ENCODE measurements at places on chromosomes 7 and 10. TPM values are rescaled to one million over a fixed set of nuclear protein-coding genes. Genes with fewer than 3 reads are reported as not detected.

- DNase-seq: no peak
Observed at GRCh38 chr7:130960208-130960988, 226.4 kb upstream of the KLF14 start.

DNA sequence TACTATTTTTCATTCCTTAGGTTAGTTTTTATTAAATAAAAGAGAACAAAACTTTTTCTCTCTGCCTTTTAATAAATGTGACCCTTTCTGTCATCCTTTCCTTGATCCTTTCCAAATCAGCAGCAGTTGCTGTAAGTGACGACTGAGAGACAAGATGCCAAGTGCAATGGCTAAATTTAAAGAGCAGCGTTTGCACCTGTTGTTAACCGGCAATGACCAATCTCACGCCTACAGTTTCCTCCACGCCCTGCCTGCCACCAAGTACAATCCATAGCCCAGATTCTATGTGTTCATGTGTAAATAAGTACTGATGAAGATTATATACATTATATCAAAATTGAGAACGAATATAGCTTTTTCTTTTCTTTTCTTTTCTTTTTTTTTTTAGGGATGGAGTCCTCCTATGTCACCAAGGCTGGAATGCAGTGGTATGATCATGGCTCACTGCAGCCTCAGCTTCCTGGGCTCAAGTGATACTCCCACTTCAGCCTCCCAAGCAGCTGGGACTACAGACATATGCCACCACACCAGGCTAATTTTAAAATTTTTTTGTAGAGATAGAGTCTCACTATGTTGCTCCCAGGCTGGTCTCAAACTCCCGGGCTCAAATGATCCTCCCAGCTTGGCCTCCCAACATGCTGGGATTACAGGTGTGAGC lies 6.5 kb upstream of the MCU start:
- DNase-seq: no peak

DNA sequence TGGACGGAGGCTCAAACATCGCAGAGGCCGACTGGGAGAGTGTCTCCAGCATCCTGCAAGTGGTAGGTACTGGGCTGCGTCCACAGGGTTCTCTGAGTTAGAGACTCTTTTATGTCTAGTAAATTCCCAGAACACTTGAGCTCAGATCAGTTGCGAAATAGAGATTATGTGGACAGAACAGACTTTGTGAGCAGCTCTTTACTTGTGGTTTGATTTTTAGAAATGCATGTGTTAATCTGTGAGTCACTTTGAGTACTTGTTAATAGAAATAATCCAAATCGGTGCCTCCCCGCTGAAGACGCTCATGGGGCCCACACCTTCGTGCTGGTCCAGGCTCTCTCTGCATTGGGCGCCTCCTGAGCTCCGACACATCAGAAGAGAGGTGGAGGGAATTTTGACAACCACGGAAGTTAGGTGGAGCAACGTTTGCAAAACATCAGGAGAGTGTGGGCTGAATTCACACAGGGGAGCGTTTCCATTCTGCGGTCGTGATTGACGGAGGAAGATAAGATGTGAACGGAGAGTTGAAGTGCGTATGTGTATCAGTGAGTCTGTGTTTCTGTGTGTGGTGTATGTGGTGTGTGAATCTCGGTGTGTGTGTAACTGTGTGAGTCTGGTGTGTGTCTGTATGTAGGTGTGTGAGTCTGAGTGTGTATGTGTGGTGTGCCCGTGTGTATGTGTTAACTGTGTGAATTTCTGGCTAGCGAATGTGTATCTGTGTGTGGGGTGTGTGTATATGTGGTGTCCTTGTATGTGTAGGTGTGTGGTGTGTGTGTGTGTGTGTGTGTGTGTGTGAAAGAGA lies 32.1 kb downstream of the PFKP start:
- DNase-seq: no peak

DNA sequence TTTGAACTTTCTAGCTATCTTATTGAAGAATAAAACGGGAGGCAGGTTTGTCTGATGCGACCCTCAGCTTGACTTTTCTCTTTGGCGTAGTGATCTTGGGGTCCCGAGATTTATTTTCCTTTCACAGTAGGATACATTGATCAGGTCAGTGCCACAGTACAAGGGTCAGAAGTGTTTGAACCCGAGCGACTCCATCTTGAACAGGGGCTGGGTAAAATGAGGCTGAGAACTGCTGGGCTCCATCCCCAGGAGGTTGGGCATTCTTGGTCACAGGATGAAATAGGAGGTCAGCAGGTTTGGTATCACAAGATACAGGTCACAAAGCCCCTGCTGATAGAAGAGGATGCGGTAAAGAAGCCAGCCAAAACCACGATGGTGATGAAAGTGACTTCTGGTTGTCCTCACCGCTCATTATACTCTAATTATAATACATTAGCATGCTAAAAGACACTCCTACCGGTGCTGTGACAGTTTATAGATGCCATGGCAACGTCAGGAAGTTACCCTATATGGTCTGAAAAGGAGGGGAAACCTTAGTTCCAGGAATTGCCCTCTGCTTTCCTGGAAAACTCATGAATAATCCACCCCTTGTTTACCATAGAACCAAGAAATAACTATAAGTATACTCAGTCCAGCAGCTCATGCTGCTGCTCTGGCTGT lies 3.0 kb upstream of the TECPR1 start:
- no peak for DNase-seq

GRCh38 chr10:33041783-33042437 lies 83.9 kb upstream of the ITGB1 start:
- DNase-seq: no peak

- DNase-seq: no peak
Observed at GRCh38 chr7:158782761-158783401, 46.4 kb downstream of the ESYT2 start.

- no peak for DNase-seq
Observed at GRCh38 chr7:75663302-75663907, 75.3 kb downstream of the HIP1 start.

GRCh38 chr7:98120559-98120958 lies 13.9 kb downstream of the LMTK2 start:
- DNase-seq: no peak

DNA sequence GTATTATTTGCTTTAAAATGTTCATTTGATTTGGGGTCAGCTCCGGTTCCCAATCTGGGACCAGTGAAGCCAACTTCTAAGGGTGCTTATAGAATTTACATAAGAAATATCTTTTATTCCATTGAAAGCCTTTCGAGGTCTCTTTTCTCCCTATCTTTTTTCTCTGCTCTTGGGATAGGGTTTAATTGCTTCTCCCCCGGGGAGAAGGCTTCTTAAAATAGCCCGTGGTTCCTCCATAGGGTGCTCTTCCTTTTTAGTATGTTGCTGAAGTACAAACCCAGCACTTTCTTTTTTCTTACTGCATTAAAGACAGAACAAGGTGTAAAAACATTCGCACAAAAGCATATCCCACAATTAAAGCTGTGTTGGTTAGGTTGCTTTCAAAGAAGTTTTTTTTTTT lies 107.5 kb downstream of the POU6F2 start:
- no peak for DNase-seq

DNA sequence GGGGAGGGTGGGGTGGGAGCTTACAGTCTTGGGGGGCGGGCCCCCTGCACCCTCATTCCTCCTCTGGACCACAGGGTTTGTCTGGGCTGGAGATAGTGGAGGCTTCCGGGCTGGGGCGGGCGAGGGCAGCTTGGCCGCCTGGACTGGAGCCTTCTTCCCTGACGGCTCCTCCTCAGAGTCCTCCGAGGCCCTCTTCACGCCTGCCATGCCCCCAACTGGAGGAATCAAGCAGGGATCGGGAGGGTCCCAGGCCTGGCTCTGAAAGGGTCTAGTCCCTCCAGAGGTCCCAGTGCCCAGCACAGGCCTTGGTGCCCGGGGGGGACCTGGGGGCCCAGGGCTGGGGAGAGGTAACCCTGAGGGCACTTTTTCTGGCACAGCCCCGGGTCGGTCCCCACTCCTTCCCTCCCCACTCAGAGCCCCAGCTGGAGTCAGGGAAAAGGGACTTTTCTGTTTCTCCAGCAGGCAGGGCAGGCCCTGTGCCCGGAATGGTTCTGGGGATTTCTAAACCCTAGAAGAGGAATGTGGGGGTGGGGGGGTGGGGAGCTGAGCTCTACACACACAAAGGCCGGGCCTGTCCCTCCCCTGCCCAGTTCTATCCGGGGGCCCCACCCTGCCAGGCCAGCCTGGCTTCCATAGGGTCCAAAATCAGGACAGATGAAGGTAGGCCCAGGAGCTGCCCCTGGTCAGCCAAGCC lies 11.6 kb downstream of the MICALL2 start:
- DNase-seq: no peak

DNA sequence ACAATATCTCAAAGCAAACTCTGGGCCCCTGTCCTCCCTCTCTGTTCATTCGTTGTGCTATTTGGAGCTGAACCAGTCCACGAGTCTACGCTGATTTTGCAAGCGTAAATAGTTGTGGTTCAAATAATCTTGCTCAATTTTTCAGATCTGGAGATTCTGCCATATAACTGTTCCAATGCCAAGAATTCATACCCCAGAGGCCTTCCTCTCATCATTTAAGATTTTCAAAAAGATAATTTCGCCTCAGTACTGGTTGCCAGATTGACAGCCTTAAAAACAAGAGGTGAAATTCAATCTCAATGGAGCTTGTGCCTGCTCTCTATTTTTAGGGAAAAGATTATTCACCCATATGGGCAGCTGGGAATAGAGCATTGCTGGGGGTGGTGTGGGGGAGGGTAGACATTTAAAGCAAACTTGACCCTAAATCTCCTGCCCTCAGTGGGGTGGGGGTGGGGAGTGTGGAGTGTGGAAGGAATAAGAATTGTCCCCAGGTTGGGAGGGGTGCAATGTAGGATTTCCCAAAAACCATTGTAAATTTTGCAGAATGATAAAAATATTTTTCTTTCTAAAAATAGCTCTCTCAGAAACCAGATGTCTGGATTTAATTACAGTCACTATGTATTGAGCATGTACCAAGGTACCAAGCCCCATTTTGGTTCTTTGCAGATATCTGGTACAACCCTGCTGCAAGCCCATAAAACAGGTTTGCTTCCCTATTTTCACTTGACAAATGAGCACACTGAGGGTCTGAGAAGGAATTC lies 104.7 kb upstream of the EEPD1 start:
- DNase-seq: no peak

DNA sequence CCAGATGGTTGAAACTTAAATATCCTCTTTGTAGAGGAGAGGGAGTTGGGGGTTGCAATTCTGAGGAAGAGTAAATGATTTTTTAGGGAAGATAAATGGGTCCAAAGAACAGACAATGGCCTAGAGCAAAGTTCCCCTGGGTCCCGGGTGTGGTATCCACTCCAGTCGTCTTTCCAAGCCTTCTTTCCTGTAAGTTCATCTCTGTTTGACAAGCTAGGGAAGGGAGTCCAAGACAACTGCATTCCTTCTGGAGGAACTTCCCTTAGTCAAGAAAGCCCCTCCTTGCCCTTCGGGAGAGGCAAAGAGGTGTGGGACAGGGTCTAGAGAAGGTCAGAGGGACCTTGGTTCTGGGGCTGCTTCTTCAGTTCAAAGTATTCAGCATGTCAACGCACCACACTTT lies 33.4 kb downstream of the C10orf71 start:
- no peak for DNase-seq

The MMP21 gene
- 0.18 TPM for polyA plus RNA-seq

The PIP gene
- polyA plus RNA-seq: 6.5 TPM

The RSPH10B gene
- 0.25 TPM for polyA plus RNA-seq

All from thymus (tissue), 14 donors.